ENCODE measurements at places on chromosomes 5 and 9.

DNA sequence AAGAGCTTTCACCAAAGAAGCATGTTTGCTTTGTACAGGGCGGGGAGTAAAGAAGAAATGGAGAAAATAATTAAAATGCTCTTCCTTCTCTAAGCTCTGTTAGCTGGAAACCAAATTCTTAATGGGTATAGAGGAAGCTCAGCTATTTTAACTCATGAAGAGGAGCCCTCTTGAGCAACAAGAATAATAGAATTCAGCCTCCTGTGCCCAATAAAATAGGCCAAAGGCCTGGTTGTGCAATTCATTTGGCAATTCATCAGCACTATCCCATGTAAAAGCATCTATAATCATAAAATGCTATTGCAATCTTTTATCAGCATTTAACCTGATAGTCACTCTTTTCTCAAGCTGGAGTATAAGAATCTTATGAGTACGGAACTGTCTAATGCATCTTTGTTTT is 133.6 kb upstream of the CDH6 start:
- DNase-seq, result peak; percentile 8

DNA sequence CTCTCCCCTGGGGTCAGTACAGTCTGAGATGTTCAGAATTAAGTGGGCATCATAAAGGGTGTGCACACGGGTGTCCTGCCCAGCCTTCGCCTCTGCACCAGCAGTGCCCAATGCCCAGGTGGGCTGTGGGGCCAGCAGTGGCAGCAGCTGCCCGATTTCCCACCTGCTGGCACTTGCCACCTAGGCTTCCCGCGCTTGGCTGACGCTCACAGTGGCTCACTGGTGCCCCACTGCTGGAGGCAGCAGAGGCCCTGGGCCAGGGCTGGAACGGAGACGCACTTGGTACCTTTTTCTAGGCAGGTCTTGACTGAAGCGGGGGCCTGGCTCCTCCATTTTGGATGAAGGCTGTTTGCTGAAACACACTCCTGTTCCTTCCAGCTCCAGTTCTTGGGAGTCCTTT is 17.0 kb downstream of the MRNIP start:
- no peak for DNase-seq

- no peak for DNase-seq
These were observed 81.5 kb upstream of the GRHPR start for GRCh38 chr9:37340961-37341360.

DNA sequence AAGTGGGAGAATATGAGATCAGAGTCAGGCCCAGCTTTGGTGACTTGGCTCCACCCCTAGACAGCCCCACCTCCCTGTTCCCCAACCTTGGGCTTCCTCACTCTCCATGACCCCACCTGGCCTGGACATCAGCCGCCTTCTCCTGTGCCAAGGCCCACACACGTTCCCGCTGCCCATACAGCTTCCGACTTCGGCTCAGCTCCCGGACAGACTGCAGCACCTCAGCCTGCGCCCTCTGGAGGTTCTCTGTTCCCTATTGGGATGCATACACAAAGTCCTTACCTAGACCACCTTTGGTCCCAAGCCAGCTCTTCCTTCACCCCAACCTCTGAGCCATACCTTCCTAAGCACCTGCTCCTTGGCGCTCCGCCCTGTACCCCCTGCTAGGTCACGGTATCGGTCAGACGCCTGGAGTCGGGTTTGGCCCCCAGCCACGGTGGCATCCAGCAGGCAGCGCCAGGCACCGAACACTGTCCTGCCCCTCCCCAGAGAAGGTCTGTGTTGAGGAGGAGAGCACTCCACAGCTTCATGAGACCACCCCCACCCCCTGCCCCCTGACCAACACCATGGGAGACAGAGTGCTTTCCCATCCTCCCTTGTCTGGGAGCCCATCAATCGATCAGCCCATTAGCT is 2.0 kb downstream of the FCHSD1 start:
- DNase-seq, result no peak

- DNase-seq, result no peak
These were observed 44.2 kb downstream of the GSN start for GRCh38 chr9:121312169-121312568.

GRCh38 chr9:113621309-113621791 is 157.8 kb downstream of the RGS3 start:
- no peak for DNase-seq

DNA sequence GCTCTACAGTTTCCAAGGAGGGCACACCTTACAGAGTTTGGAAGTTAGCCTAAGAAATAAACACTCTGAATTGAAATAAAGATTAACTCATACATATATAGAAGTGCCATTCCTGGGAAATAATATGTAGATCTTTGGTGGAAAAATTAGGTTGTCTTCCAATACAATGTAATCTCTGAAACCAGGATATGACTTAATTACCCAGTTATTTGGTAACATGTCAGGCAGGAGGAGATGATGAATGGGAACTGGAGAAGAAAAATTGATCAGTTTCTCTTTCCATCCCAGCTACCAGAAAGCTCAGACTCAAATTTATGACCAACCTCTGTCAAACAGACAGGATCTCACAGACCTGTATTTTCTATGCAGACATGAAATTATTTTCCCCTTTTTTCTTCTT is 215.2 kb upstream of the SNX2 start:
- no peak for DNase-seq

DNA sequence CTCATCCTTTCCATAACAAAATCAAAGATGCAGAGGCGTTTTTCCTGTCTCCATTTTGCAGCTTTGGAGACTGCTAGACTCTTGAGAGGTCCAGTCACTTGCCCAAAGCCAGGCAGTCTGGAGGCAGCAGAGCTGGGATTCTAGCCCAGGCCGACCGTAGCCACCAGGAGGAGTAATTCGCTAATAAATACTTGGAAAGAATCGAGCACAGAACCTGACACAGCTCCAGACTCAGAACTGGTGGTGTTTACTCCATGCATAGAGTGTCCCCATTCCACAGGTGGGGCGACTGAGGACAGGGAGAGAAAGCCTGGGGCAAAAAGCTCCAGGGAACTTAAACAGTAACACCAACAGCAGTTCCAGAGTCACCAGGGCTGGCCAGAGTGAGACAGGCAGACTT is 10.7 kb upstream of the CERCAM start:
- DNase-seq, result no peak

DNA sequence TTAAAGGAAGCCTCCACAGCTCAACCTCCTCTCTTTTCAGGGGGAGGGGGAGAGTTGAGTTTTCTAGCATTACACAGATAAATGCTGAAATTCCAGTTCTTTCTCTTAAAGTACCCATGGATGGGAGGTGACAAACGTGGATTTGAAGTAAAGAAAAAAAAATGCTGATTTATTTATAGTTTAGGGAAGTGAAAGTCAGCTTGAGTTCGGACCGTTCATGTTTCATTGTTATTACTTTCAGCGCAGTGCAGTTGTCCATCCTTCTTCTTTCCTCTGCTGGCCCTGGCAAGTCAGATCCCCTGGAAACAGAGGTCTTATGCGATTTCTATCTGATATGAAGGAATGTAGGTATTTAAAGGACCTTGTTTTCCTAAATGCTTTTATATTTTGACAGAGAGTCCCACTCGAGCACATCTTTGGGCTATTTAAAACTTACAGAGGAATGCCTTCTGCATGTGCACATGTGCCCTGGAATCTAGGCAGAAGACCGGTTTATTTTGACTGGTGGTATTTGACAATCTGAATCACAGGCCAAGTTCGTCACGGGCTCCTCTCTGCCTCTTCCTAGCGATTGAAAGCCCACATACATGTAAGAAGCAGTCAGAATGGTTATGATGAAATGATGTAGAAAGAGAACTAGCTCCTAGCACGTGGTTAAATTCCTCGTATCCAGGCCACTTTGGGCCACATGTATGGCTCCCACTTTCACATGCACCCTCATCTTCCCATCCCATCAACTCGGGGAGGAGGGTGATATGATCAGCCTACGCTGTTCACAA is 385.2 kb upstream of the KLF4 start:
- DNase-seq, result no peak

DNA sequence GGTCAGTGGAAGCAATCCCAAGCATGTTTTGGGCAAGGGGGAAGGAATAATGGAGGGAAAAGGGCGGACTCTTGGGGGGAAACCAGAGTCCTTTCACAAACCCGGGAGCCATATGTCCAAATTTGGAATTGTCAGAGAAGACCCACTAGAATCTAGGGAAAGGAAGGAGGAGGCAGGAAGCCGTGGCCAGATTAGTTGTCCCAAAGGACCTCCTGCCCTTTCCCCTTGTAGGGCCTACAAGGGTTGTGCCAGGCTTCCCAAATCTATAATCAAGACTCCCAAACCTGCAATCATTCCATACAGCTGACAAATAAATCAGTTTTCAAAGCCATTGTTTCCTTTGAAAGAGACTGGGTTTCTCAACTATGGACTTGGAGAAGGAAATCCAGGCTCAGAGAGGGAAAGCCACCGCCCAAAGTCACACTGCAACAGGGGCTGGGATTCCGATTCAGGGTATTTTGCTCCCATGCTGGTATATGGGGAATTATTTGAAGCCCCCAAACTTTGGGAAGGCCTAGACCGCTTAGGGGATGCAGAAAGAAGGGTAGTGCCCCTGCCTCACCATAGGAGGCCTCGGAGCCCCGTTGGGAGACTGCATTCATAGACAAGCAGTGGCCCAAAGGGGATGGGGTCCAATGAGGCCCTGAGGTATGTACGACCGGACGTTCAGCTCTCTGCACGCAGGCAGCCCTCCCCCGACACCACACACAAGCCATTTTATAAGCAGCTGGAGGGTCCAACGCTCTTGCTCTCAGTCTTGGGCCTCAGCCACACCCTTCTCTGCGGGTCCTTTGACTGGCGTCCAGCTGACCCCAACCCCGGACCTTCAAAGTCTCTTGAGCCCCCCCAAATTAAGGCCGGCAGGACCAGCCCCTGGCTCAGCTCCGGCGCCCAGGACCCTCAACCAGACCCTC is 815 bp downstream of the ANXA6 start:
- no peak for DNase-seq

GRCh38 chr5:90201923-90202322 is 207.6 kb downstream of the CETN3 start:
- no peak for DNase-seq

DNA sequence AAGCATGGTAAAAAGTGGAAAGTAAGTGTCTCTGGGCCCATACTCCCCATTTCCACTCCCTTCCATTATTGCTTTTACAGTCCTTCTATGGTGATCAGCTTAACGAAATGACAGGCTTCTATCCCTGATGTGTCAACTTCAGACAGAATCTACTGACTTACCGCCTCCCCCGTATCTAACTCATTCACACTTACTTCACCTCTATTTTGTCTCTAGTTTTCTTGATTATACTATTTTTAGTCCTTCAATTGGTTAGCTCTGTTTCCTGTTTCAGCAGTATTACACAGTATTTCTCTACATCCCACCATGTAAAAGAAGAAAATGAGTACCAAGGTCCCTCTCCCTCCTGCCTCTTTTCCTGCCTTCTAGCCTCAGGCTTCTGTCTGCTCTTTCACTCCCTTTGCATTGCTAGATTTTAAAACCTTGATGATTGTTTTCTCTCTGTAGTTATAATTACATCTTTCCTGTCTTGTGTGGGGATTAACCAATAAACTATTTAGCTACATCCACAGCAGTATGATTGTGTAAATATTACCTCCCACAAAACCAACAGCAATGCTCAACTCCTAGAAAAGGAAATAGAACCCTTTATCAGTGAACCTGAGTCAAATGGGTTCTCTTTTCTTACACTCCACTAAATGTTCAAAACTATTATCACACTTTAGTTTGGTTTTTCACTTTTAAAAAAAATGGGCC is 53.4 kb downstream of the GNAQ start:
- no peak for DNase-seq

DNA sequence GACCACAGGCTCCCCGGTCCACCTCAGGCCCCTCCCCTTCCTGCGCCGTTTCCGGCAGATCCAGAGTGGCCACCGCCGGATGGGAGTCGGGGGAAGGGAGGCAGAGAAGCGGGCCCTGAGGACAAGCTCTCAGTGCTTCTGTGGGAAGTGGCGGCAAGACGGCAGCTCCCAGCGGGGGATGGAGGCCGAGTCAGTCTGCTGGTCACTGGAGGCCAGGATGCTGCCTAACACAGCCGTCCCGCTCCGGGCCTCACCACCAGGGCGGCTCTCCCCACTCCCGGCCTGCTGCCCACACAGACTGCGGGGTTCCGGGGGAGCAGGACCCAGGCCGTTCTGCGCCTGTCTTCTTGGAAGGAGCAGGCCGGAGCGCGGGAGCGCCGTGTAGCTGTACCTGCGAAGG is 31.4 kb downstream of the FXN start:
- DNase-seq, result no peak

GRCh38 chr5:8981016-8981415 is 564.9 kb downstream of the SEMA5A start:
- DNase-seq, result no peak

DNA sequence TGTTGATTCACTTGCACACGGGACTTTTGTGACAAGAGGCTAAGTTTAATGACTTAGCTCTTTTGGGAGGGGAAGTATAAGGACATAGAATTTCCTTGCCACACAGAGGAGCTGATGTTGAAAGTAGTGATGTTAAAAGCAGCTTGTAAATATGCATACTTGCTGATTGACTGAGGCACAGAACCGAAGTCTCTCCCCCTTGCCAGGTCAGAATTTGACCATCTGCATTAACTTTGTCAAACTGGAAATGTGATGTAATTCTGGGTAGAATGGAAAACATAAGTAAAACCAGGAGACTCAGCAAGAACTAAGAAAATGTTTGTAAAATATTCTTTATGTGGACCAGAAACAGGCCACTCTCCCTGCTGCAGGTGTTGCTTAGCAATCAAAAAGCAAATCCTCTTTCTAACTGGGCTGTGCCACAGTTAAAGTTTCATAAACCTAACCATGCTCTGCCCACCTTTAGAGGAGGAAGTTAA is 284.2 kb downstream of the NR3C1 start:
- DNase-seq, result no peak

GRCh38 chr9:98039607-98040017 is 16.9 kb upstream of the NANS start:
- DNase-seq, result no peak

DNA sequence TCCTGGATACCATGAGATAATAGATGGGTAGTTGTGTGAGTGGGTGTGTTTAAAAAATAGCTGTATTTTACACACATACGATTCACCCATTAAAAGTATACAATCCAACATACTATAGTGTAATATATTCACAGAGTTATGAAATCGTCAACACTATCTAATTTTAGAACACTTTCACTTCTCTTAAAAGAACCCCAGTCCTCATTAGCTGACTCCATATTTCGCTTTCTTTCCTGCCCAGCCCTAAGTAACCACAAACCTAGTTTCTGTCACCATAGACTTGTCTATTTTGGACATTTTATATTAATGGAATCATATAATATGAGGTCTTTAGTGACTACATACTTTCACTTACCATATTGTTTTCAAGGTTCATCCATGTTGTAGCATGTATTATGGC is 63.8 kb upstream of the S1PR3 start:
- DNase-seq, result no peak

DNA sequence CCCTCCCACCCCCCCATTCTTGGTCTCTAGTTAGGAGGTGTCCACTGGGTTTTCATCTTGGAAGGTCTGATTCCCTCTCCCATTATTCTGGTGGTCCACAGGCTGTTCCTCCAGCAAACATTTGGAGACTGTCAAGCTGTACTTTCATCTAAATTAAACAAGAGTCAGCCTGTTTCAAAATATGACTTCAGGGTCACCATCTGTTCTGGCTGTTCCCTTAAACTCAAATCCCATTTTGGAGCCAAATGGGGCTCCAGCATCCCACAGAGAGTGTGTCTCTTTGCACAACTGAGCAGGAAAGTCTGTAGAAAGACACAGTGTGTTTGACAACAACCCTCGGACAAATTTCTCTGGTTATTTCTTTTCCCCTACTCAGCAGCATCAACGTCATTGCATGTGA is 20.5 kb downstream of the COL15A1 start:
- DNase-seq, result peak; percentile 58

GRCh38 chr9:35102465-35102768 is 514 bp downstream of the STOML2 start:
- DNase-seq, result no peak
